ENCODE measurements at places on chromosomes 6 and 20.

- DNase-seq, result no peak
These were observed 146.5 kb upstream of the TOP1 start for GRCh38 chr20:40882152-40882551.

DNA sequence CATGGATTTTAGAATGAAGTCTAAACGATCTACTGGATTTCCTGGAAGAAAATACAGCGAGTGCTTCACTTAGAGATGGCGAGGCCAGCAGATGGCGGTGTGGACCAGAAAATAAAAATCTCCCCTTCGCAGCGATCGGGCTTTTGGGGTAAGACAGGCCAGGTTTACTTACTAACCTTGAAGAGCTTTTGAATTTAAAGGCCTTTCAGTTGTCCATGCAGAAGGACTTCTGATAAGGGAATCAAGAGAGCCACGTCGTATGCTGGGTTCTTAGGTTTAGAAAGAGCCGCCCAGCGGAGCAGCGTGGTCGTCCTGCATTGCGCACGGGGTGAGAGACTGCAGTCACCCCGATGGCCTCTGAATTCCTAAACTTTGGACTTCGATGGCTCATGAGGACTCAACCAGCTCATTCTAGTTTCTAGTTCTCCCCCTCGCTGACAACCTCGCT lies 125.2 kb upstream of the RALGAPA2 start:
- DNase-seq, result no peak

- DNase-seq, result no peak
These were observed at the start of gene TCF15 for GRCh38 chr20:610130-611046. Gene TCF15, minus strand, starts transcription at chr20:610309. Its CDS starts 72 bp downstream, at chr20:610237.

DNA sequence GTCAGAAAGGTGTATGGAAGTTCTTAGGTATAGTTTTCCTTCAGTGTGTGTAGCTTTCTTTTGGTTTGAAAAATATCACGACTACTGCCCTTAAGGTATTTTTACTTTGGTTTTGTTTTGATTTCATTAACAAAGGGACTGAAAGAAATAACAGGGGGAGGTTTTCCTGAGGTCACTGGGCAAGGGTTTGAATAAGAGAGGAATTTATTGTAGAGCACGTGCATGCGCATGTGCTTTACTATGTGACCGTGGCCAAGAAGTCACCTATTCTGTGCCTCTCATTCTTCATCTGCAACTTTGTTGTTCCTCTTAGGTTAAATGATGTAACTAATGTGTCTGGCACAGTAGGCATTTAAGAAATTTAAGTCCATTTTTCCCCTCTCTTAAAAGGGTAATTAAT lies 4.1 kb upstream of the MAN1A1 start:
- no peak for DNase-seq

- DNase-seq, result no peak
These were observed 73.9 kb downstream of the PKIB start for GRCh38 chr6:122683989-122684651.

- DNase-seq, result no peak
These were observed 641.1 kb downstream of the DHX35 start for GRCh38 chr20:39603219-39603618.

DNA sequence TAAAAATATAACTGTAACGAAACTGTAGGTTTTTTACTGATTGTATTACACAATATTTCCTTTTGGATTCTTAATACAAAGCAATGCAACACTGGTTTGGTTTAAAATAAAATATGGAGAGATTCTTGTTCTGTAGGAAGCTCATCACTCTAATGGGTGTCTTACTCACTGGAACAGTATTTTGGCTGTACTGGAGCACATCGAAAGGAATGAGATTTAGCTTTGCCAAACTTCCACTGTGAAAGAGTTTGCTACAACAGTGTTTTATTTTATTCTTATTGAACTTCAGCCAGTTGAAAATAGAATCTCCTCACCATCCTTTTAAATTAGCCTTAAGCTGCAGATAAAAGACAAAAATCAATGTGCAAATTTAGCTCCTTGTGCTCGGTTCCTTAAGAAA lies 230.7 kb upstream of the QKI start:
- no peak for DNase-seq

DNA sequence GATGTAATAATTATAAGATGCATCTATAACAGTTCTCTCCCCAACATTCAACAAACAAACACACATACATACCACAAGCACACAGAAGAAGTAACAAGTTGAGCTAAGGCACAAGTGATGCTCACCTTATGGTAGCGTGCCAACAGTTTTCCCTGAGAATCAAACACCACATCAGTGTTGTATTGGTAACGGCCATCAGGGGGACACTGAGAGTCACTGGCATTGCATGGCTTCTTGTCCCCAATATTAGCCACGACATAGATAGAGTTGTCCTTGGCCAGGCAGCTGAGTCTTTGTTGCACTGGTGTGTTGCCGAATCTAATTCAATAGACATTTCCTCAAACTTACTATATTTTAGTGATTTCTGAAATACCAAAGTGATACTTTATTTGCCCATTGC lies 14.8 kb upstream of the VNN1 start:
- DNase-seq, result no peak

DNA sequence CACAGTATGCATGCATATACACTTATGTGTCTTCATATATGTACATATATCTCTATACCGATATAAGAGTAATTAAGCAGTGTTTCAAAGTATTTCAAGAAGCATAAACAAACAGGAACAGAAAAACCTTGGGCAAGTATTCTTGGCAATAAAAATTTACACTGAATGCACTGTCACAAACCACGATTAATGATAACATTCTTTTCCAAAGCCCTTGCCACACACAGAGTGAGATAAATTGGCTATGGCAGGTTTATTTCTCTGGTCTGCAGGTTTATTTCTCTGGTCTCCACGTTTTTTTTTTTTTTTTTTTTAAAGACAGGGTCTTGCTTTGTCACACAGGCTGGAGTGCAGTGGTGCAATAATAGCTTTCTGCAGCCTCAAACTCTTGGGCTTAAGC lies 73.0 kb downstream of the PPP1R3G start:
- DNase-seq, result no peak

DNA sequence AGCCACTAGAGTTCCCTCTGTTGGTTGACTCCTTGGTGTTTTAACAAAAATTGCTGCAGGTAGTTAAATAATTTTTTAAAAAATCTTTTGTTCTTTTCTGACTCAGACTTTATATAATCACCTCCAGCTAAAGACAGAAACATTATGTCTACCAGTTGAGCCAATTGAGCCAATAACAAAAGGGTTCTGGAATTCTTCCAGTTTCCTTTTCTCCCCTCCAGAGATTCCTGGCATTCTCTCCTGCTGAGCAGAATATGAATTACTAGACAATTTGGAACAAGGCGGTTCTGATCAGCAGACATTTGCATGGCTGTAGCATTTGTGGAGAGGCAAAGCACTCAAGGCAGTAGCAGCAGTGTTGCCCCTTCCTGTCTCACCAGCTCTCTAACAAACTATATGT lies 144.0 kb upstream of the SLC35B3 start:
- no peak for DNase-seq

DNA sequence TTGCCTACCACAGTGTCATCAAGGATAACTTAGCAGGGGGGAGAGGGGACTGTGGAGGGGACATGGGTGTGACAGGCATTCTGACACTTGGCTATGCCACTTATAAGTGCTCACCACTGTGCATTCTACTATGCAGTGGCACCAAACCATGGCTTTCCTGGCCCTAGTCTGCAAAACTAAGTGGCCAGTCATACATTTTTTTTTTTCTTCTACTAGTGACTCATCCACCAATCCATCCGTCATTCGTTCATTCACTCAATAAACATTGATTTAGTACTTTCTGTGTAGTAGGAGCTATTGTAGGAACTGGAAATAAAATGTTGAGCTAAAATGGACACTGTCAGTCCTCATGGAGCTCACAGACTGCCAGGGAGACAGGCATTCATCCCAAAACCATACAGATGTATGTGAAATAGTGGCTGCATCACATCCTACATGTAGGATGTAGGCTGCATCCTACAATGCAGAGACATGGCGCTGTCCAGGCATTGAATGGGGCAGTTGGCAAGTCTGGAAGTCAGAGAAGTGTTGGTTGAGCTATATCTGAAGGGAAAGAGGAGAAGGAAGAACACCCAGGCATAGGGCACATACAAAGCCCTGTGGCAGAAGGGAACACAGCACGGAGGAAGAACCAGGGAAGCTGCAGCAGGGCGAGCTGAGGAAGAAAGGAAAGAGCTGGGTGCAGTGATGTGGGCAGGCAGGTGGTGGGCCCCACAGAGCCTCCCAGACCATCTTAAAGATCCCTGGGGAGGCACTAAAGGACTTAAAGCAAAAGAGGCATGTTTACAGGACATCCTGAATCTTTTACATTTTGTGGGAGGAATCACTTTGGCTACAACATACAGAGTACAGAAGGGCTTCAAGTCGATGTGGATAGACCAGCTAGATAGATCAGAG lies 224.4 kb downstream of the UST start:
- DNase-seq, result no peak

DNA sequence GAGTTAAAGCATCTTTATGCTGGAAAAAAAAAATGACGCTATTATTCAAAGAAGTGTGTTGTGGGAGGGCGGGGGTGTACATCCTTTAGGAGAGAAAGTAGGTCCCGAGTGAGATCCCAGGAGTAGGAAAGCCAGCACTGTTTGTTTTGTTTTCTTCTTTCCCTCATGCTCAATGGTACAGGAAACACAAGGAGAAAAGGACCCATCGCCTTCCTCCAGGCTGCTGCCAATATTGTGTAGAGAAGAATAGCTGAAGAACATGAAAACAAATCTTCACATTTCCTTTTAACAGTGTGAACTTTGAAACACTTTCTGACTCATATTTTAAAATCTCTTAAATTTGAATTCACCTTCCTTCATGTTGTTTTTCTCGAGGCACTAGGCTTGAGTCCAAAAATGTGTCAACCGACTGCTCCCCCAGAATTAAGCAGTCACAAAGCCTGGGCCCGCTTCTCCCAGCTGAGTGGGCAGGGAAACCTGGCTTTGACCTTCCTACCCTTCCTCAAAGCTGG lies 22.3 kb downstream of the PPP1R16B start:
- DNase-seq, result no peak

GRCh38 chr6:159196430-159196975 lies 27.3 kb downstream of the FNDC1 start:
- no peak for DNase-seq

DNA sequence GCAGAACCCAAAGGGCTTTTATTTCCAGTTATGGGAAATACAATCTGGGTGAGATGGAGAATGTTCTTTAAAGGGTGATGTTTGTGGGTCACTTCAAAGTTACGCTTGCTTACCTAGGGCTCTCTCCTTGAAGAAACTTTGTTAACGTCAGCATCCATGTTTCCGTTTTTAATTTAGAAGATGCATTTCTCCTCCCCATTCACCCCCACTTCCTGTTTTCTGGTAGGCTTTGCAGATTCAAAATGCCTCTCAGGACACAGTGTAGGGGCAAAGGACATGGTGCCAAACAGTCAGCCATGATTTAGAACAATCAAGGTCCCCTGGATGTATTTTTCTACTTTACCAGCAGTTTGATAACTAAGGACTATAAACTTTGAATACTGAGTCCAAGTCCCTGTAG lies 49.5 kb downstream of the RPS12 start:
- no peak for DNase-seq

GRCh38 chr6:29653452-29654038 lies 3.3 kb upstream of the MOG start:
- DNase-seq, result no peak

- DNase-seq, result no peak
These were observed 164.1 kb upstream of the ECI2 start for GRCh38 chr6:4299476-4299875.

DNA sequence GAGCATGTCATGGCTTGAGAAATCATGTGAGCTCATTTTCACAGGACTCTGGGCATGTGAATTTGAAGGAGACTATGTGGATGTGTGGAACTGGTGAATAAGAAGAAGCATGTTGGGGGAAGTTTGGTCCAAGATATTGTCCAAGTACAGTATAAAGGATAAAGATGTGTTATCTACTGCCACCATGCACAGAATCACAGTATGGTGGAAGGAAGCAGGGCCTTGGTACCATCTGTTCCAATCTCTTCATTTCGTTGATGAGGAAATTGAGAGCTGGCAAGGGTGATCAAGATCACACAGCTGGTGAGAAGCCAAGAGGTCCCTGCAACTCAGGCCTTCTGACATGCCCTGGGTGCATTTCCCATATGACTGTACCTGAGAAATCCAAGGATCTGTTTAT lies 31.5 kb upstream of the RIPOR2 start:
- DNase-seq, result no peak

- DNase-seq, result no peak
These were observed 86.4 kb upstream of the LYRM2 start for GRCh38 chr6:89724981-89725380.

DNA sequence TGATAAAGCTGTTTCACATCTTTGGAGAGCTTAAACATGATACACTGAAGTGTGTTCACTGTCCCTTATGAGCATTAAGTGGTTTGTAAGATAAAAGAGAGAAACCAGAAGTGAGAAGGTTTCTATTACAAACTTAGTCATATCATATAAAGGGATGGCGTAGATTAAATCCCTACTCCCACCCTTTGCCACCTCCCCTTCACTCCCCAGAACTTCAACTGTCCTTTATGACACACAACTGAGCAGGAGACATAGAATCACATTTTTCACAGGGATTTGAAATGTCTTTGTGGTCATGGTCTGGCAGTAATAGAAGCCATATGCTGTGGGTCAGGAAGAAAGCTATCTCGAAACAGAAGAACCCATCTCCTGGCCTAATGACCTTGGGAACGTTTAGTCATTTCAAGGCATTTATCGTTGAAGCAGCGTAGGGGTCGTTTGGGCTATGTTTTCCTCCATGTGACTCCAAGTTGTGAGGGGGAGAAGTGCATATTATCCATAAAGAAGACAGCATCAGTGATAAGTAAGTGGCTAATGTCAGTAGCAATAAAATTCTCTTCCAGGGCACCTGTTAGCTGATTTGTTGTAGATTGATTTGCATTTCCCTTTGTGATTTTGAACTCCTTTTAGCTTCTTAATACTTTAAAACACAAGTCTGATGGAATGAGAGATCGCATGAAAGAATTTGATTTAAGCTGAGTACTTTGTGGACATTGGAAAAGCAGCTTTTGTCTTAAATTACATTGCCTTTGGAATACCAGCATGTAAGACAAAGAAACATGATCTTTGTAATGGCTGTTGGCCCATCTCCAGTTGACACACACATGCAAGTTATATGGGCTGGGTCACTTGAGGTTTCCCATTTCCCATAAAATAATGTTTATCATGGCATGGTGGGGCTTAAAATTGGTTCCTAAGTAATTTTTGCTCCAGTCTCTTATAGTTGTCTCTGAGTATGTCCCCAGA lies 501.5 kb upstream of the FLRT3 start:
- no peak for DNase-seq

- no peak for DNase-seq
These were observed 180.6 kb upstream of the HTR1E start for GRCh38 chr6:86756640-86757229.

DNA sequence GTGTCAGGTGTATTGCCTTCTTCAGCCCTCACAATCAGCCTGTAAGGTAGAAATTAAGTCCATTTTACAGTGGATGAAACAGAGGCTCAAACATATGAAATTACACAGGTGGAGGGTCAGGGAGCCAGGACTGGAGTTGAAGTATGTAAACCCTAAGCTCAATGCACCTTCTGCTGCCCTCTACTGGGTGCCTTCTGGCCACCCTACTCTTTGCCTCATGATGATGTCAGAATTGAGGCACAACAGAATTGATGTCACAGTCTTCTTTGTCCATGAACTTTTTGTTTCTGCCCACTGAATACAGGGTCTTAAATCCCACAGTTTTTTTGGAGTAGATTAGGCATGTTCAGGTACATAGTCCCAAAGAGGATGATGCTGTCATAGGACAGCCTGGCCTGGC lies 400.8 kb upstream of the CHD6 start:
- no peak for DNase-seq

GRCh38 chr6:166739976-166740318 lies 112.9 kb upstream of the RPS6KA2 start:
- DNase-seq, result no peak
